ENCODE measurements at places on chromosomes 5 and 9.

DNA sequence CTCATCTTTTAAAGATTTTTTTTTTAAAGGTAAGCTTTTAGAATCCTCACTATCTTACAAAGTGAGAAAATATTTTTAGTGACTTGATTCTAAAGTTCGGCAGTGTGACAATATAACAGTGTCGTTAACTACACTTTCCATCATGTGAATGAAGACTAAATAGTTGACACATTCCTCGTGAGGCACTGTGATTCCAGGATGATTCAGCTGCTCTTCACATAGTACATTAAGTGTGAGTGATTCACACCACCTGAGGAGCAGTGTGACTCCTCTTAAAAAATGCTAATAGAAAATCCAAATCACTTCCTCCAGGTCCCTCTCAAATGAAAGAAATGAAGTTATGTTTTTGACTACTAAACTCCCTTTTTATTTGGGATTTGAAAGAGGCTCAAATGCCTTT is 589.5 kb downstream of the GABRG2 start:
- no peak for DNase-seq

DNA sequence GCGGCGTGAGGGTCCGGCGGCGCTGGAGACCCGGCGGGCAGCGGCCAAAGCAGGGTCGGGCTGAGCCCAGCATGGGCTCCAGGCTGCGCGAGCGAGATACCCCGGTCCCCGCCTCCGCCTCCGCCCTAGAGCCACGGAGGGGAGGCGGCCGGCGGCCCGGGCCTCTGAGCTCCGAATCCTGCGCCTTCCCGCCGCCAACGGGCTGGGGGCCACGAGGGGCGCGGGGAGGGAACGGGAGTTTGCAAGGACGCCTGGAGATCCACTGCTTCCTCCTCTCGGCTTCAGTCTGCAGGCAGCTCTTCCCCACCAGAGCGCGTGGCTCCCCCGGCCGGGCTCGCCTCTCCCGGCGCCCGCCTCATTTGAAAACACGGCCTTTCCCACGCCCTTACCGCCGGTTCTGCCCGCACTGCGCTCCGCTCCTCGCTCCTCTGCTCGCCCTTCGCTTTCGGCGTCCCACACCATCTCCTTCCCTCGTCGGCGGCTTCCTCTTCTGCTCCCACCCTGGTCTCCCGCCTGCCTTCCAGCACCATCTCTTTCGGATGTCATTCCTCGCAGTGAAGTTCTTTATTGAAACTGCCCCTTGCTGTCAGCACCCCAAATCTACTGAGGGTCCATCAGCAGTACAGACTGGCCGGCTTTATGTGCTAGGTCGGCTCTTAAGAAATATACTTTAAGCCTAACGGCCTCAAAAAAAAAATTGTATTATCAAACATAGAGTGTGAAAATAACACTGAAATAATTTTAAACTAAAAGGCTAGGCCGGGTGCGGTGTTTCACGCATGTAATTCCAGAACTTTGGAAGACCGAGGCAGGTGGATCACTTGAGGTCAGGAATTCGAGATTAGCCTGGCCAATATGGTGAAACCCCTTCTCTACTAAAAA is 105.0 kb upstream of the FAM120A start:
- no peak for DNase-seq

- no peak for DNase-seq
Observed at GRCh38 chr5:102599289-102599688, 100.5 kb upstream of the SLCO6A1 start.

DNA sequence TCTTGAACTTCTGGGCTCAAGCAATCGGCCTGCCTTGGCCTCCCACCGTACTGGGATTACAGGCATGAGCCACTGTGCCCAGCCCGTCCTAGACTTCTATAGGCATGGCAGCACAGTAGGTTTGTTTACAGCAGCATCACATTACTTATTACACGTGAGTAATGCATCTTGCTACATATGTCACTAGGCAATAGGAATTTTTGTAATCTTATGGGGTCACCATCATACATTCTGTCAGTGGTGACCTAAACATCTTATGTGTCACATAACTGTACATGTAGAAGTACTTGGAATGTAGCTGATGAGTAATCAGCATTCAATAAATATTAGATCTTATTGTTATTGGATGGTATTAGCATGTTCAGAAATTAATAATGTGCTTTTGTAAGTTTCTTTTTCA is 22.9 kb upstream of the ABCA1 start:
- no peak for DNase-seq

- no peak for DNase-seq
Observed at GRCh38 chr9:4860383-4860782, 67.6 kb downstream of the RCL1 start.

GRCh38 chr9:114200721-114201300 is 45.5 kb downstream of the COL27A1 start:
- no peak for DNase-seq

- DNase-seq: no peak
Observed at GRCh38 chr9:117425566-117425965, 10.7 kb upstream of the ASTN2 start.

DNA sequence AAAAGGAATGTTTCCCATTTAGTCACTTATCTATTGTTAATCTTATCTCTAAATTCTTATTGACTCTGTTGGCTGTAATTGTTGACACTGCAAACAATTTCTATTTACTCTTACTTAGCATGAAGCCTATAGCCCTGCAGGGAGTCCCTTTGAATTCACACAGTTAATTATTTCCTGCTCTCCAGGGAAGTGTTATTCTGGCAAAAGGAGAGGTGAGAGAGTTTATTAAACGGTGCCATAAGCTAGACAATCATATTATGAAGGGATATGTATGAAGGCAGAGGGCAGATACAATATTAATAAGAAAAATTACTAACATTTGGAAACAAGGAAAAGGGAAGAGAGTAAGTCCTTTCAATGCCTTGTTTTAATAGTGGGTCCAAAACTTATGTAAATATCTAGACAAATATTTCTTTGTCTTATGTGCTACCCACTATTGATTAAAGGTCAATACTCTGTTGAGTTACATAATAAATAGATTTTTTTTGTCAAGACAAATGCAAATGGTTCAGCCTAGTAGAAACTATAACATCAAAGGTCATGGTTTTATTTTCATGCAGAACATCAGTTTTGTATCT is 107.1 kb downstream of the CDH18 start:
- no peak for DNase-seq

DNA sequence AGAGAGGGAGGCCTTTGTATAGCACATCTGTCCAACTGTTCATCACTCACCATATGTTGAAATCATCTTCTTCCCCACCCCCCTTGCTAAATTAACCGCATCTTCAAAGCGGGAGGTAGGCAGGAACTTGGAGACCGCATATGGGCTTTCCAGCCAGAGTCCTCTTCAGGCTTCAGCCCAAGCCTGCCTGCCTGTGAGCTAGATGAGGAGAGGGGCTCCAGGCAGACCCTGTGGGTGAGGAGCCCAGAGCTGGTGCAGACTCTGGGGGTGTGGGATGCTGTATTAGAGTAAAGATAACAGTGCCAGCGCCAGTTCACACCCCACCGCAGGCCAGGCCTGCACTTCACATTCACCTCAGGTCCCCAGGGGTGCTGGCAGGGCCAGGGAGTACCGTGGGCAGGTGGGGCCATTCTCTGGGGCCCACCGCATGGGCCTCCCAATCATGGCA is 16.2 kb downstream of the PRRC2B start:
- peak; percentile 79 for DNase-seq

DNA sequence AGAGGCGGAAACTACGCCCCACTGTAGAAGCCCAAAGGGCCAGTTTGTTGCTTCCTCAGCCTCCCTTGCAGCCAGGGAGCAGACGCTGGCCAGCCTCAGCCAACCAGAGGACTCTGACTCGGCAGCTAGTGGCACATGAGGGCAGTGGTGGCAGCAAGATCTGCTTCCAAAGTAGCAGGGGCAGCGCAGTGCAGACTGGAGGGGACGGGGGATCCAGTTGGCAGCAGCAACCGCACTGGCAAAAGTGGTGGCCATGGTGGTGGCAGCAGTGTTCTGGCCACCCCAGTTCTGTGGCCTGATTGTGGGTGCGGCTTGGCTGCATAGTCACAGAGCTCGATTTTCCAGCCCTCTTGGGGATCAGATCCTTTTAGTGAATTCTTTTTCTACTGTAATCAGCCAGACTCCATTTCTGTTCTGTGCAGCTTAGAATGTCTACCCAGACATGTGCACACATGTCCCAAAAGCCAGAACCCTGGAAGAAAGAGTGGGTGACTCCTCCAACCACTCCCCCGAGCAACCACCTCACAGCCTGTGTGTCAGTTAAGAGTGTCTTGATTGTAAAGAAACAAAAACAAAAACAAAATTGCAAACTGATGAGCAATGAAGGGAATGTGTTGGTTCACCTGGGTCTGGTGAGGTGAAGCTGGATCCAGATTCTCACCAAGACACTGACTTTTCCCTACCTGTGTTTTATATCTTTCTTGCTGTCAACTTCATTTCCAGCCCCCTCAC is 11.0 kb upstream of the ZBTB43 start:
- no peak for DNase-seq

GRCh38 chr9:129479631-129480011 is 141.3 kb downstream of the C9orf50 start:
- no peak for DNase-seq

DNA sequence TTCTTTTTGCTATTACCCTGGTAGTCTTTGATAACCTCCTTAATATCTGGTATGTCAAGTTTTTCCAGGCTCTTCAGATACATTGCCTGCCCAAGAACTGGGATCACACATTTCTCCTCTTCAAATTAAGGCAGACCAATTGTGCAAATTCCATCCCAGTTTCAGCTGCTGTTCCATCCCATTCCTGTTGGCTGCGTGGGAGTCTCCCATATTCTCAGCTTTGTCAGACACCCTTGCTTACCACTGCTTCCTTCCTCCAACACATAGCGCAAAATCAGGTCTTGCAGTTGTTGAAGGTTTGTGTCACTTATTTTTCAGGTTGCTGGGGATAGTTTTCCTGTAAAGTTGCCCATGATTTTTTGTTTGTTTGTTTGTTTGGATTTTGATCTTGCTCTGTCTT is 15.2 kb downstream of the HCN1 start:
- DNase-seq: no peak

- DNase-seq: no peak
Observed at GRCh38 chr9:38176251-38176650, 107.2 kb upstream of the SHB start.

GRCh38 chr9:106862110-106862820 is 701 bp upstream of the ZNF462 start:
- peak; percentile 34 for DNase-seq

DNA sequence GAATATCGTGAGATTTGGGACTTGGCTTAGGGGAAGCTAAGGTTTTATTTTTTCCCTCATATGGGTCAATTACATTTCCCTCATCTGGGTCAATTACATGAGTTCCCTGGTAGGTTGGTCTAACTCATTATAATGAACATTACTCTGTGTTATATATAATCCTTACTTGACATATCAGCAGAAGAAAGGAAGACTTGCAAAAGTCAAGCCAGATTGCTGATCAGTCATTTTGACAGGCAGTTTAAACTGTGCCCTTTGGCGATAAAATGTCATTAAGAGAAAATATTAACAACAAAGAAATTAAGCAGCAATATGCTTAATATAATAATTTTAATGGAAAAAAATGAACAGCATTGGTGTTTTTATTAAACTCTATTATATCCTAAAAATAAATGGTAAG is 23.1 kb upstream of the TRPM3 start:
- no peak for DNase-seq

GRCh38 chr9:1759771-1760300 is 255.3 kb upstream of the SMARCA2 start:
- no peak for DNase-seq

DNA sequence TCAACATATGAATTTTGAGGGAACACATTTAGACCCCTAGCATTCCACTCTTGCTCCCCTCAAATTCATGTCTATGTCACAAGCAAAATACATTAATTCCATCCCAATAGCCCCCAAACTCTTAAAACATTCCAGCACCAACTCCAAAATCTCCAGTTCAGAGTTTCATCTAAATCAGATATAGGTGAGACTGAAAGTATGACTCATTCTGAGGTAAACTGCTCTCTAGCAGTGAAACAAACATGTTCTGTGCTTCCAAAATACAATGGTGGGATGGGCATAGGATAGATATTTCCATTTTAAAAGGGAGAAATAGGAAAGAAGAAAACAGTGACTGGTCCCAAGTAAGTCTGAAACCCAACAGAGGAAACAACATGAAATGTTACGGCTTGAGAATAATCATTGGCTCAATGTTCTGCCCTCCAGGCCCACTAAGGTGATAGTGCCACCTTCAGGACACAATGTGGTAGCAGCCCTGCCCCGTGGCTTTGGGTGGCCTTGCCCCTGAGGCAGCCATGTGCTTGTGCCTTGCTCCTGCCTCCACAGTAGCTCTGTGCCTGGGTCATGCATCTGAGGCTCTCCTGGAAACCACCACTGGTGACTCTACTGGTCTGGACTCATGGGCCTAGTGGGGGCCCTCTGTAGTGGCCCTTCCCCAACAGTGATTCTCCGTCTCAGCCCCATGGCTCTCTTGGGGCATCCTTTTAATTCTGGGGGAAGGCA is 36.4 kb upstream of the IPPK start:
- DNase-seq: peak; percentile 35

- no peak for DNase-seq
Observed at GRCh38 chr9:69147041-69147834, 26.8 kb upstream of the TJP2 start.

DNA sequence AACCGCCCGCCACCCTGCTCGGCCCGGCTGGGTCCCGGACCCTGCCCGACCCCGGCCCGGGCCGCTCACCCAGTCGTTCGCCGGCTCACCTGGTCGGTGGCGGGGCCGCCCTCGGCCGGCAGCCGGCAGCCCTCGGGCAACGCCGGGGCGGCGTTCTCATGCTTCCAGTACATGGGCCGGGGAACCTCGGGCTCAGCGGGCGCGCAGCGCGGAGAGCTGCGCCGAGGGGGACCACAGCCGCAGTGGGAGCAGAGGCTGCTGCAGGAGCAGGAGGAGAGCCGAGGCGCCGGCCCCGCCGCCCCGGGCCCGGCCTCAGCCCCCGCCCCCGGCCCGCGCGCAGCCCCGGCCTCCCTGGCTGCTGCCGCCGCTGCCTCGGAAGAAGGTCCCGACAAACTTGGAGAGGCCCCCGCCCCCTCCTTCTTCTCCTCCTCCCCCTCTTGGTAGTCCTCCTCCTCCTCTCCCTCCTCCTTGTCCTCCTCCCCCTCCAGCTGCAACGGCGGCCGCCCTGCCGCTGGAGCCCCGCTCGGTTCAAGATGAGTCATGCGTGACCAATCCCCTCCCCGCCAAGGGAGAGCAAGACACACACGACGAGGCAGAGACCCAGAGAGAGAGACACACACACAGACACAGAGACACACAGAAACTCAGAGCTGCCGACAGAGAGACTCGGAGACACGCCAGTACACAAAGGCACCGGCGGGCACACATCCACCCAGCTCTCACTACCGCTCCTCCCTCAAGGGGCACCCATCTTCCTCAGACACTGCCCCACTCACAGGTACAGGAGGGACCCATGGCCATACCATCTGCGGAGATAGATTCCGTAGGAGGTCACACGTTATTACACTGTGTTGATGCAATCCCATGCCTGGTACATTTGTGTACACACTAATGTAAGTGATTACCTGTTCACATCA is at the start of gene LHX6:
LHX6 (minus strand) TSS at position 390 of the 917 bp plus-strand sequence; CDS start at position 173, 217 bp downstream.
- DNase-seq: peak; percentile 21

GRCh38 chr9:126763130-126763764 is 41.6 kb upstream of the ZBTB43 start:
- DNase-seq: no peak

Data from AG10803 (cell line).